ENCODE measurements at places on chromosomes 6 and 20. TPM values are rescaled to one million over a fixed set of nuclear protein-coding genes. Genes with fewer than 3 reads are reported as not detected.

DNA sequence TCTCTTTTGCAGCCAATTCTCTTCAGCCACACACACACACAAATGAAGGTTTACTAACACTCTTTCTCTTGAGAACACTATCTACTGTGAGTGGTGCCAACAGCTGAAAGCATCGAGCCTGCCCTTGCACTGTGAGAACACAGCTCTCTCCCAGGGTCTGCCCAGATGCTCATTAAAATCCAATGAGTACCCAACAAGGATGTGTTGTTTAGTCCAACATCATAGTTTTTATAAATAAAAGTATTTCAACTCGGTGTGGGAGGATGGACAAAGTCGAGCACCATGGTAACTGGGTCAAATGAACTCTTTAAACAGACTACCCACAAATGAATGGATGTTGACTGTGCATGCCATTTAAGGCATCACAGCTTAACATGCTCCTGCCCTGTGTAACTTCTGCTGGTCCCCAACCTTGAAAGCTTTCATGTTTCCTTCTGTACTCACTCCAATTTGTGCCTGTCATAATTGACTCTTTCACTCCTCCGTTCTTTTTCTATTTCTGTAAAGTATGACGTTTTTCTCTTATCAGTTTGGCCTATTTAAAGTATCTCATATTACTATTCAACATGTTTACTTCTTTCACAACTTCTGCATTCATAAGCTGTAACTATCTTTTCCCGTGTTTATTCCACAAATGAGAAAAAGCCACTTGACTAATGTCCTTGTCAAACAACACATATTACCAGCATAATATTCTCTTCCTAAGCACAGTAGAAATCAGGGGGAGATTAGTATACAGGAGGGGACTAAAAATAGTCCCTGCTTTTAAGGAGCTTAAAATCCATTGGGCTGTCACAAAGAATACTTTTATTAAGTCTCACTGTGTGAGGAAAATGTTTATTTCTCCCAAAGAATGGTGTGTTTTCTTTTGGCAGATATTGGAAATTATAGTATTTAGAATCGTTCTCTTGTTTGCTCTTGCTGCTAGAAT, 215.4 kb downstream of the RFPL4B start:
- H3K36me3 ChIP-seq, result no peaks in the 10 kb centered on the region
- H3K27ac ChIP-seq, result no peak overlapping the region
- DNase-seq, result peak; percentile 26
- no peaks in the 10 kb centered on the region for H3K27me3 ChIP-seq
- peaks cover 15% of the 10 kb centered on the region for H3K4me1 ChIP-seq

DNA sequence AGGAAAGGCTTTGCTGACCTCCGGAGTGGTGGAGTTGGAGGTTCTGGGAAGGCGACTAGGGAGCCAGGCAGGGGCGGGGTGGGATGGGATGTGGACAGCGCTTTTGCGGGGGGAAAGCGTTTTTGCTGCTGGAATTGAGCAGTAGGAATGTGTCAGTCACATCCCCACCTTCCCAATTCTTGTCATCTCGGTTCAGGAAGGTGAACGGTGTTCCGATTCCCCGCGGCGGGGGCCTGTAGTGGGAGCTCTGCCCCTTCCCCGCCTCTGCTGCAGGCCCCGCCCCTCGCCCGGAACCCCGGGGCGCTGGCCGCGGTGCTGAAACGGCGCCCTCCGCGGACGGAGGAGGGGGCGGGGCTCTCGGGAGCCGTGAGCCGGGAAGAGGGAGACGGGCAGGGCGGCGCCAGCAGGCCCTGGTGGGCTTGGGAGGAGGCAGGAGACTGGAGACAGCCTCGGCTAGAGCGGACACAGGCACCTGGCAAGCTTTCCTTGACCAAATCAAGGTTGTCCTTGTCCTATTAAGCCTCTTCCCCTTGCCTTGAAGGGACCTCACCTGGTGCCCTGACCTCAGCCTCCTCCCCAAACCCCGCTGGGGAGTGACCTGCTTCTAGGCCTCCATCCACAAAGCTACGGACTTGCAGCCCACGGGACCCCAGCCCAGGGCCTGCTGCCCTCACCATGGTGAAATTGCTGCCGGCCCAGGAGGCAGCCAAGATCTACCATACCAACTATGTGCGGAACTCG, at the start of gene LHFPL5:
Gene LHFPL5, plus strand, starts transcription at position 357 of the 741 bp plus-strand sequence. Its CDS starts 319 bp downstream, at position 676.
- no peak within 1 kb of the TSS for H3K4me3 ChIP-seq
- no peaks in the 10 kb centered on the region for H3K27me3 ChIP-seq
- DNase-seq, result peak; percentile 41
- no peaks in the 10 kb centered on the region for H3K36me3 ChIP-seq

The ZNF165 gene
- total RNA-seq, result 0.86 TPM

DNA sequence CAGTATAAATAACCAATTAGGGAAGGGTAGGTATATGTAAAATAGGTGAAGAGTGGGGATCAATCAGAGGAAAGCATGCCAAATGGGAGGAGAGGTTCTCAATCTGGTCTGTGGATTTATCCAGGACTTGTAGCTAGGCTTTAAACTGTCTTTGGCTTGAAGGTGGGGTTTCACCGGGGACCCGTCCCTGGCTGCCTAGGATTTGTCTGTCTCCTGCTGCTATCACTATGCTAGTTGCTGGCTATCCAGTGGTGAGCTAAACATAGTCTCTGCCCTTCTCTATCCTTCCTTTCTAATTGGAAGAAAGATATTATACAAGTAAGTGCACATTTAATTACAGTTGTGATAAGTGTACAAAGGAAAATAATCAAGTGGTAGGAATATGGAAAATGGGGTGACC, 58.8 kb downstream of the DOP1A start:
- no peaks in the 10 kb centered on the region for H3K27me3 ChIP-seq
- peaks cover 11% of the 10 kb centered on the region for H3K4me1 ChIP-seq
- no peak overlapping the region for H3K4me3 ChIP-seq
- peaks cover 24% of the 10 kb centered on the region for H3K36me3 ChIP-seq
- DNase-seq, result no peak

DNA sequence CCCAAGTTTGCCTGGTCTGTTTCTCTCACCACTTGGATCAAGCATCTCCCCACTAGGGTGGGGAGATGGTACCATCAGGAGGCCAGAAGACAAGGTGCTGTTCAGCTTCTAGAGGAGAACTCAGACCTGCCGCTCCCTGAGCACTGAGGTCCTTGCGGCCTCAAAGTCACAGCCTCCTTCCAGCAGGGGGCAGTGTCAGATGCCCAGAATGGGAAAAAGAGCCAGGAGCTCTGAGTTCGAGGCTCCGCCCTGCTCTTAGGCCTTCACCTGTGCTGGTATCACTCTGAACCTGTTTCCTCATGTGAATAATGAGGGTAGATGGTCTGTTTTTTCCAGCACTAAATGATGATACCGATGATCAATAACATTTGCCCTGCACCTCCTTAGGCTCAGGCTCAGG, 68.7 kb downstream of the TOX2 start:
- H3K36me3 ChIP-seq, result no peaks in the 10 kb centered on the region
- no peaks in the 10 kb centered on the region for H3K27me3 ChIP-seq
- no peak overlapping the region for H3K27ac ChIP-seq
- peaks cover 7% of the 10 kb centered on the region for H3K4me1 ChIP-seq
- H3K4me3 ChIP-seq, result no peak overlapping the region

GRCh38 chr6:119163006-119163405, 84.5 kb upstream of the FAM184A start:
- no peak overlapping the region for H3K4me3 ChIP-seq
- no peaks in the 10 kb centered on the region for H3K4me1 ChIP-seq
- no peak for DNase-seq
- H3K27ac ChIP-seq, result no peak overlapping the region
- no peaks in the 10 kb centered on the region for H3K36me3 ChIP-seq
- H3K27me3 ChIP-seq, result no peaks in the 10 kb centered on the region

DNA sequence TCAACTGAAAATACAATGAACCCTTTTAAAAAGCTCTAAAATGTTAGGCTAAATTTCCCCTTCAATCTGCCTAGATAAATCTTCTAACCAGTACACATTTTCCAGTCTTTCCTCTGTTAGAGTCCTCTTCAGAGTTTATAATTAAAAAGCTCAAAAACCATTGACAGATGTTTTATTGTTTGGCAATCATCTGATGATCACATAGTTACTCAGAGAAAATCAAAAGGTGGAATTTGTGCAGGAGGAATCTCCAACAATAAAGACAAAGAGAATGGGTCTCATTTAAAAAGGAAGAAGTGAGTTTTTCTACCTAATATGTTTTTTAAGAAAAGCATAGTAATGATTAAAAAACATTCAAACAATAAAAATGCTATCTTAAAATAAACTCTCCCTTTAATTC, 3.1 kb downstream of the TRAPPC3L start:
- H3K4me1 ChIP-seq, result peaks cover 36% of the 10 kb centered on the region
- no peaks in the 10 kb centered on the region for H3K27me3 ChIP-seq
- no peaks in the 10 kb centered on the region for H3K36me3 ChIP-seq
- H3K27ac ChIP-seq, result no peak overlapping the region

GRCh38 chr20:11810311-11811083, 107.2 kb upstream of the BTBD3 start:
- no peaks in the 10 kb centered on the region for H3K36me3 ChIP-seq
- H3K4me1 ChIP-seq, result peaks cover 77% of the 10 kb centered on the region
- peak overlapping the region; percentile 34 for H3K4me3 ChIP-seq

DNA sequence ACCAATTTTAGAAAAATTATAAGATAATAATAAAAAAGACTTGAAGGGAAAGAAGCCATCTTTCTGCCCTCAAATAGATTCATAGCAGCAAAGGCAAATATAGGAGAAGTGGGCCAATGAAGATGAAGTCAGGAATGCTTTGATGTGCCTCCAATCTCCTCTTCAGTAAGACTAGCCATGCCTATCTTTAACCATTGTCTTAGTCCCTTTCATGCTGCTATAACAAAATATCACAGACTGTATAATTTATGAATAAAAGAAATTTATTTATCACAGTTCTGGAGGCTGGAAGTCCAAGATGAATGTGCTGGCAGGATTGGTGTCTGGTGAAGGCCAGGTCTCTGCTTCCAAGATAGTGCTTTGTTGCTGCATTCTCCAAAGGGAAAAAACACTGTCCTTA, 18.8 kb upstream of the SLC17A3 start:
- DNase-seq, result no peak
- H3K27me3 ChIP-seq, result no peaks in the 10 kb centered on the region
- H3K36me3 ChIP-seq, result no peaks in the 10 kb centered on the region
- H3K4me1 ChIP-seq, result no peaks in the 10 kb centered on the region
- H3K4me3 ChIP-seq, result no peak overlapping the region

The GLP1R gene
- total RNA-seq, result not detected

GRCh38 chr6:101931766-101932165, 538.3 kb downstream of the GRIK2 start:
- no peaks in the 10 kb centered on the region for H3K27me3 ChIP-seq
- peak; percentile 1 for DNase-seq
- no peak overlapping the region for H3K27ac ChIP-seq
- no peaks in the 10 kb centered on the region for H3K36me3 ChIP-seq
- H3K4me1 ChIP-seq, result no peaks in the 10 kb centered on the region

The DNAH8 gene
- total RNA-seq, result not detected

DNA sequence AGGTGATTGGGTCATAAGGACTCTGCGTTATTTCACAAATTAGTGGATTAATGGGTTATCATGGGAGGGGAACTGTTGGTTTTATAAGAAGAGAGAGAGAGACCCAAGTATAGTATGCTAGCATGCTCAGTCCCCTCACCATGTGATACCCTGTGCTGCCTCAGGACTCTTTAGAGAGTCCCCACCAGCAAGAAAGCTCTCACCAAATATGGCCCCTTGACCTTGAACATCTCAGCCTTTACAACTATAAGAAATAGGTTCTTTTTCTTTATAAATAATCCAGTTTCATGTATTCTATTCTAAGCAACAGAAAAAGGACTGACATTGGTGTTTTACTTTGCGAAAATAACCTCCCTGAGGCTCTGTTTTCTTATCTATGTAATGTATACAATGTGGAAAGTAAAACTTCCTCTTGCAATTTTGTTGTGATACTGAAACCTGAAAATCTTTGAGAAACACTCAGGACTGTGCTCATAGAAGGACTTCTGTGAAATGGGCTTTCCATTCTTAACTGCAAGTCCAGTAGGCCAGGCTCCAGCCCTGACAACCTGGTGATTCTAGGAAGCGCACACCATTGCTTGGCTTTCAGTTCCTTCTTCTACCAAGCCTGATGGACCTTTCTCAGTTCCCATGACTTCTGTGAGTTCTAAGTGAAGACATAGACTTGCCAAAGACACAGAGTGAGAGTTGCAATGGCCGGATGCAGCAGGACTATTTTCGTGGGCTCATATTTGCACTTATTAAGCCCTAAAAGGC, 21.9 kb downstream of the SIRPD start:
- H3K4me3 ChIP-seq, result no peak overlapping the region
- no peaks in the 10 kb centered on the region for H3K36me3 ChIP-seq
- H3K27ac ChIP-seq, result no peak overlapping the region
- no peak for DNase-seq
- no peaks in the 10 kb centered on the region for H3K4me1 ChIP-seq
- no peaks in the 10 kb centered on the region for H3K27me3 ChIP-seq

DNA sequence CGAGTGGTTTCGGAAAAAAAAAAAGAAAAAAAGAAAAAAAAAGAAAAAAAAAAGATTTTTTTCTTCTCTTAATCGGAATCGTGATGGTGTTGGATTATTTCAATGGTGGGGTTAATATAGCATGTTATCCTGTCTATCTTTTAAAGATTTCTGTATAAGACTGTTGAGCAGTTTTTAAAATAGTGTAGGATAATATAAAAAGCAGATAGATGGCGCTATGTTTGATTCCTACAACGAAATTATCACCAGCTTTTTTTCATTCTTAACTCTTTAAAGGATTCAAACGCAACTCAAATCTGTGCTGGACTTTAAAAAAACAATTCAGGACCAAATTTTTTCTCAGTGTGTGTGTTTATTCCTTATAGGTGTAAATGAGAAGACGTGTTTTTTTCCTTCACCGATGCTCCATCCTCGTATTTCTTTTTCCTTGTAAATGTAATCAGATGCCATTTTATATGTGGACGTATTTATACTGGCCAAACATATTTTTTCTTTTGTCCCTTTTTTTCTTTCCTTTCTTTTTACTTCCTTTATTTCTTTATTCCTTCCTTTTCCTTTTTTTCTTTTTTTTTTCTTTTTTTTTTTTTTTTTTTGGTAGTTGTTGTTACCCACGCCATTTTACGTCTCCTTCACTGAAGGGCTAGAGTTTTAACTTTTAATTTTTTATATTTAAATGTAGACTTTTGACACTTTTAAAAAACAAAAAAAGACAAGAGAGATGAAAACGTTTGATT, 3.6 kb downstream of the SOX4 start:
- no peaks in the 10 kb centered on the region for H3K36me3 ChIP-seq
- H3K4me3 ChIP-seq, result peak overlapping the region; percentile 88
- peaks cover 14% of the 10 kb centered on the region for H3K4me1 ChIP-seq
- peak; percentile 82 for DNase-seq

Data from GM23248 (cell line).